ENCODE measurements at places on chromosomes 7 and 10.

DNA sequence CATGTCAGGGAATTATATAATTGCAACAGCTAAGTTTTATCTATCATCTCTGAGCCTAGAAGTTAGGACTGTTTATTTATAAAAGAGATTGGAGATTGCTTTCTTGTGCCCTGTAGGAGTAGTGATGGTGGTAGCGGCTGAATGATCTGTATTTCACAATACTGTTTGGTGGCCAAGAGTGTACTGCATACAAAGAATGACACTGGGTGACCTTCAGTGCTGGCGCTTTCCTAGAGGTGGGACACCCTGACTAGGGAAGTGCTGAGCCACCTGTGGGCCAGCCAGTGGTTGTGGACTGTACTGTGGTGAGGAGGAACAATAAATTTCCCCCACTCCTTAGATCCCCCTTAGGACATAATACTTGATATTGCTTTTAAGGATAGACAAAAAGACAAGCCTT, 53.0 kb downstream of the COPG2 start:
- no peak for DNase-seq

DNA sequence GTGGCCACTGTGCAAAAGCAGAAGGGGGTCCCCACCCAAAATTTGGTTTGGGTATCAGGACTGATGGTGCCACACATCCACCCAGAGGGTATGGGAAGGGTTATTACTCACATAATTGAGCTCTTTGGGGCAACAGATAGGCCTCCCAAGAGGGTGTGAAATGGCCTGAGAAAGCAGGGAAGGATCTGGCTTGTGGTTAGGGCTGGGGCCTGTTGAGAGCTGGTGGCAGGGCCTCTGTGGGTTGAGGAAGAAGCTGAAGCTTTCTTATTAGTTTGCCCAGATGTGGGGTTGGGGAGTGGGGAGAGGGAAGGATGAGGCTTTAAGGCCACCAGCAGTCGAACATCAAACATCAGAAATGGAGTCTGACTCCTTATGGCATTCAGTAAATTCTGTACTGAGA, 18.3 kb upstream of the MKI67 start:
- DNase-seq: no peak

DNA sequence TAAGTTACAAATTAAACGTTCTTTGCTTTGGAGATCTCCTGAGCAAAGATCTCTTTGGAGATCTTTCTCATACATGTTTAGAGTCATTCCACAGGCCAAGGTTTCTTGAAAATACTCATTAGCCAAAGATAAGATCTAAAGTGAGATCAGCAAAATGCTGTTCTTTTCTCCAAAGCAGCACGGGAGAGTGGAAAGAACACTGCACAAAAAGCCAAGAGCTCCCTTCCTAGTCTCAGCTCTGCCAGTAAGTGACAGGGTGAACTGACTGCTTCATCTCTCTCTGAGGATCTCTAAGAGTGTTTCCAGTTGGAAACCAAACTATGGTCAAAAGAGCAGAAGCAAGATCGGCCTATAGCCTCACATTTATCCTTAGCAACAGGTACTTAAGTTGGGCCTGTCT, 168.4 kb upstream of the ASAH2 start:
- DNase-seq: no peak

DNA sequence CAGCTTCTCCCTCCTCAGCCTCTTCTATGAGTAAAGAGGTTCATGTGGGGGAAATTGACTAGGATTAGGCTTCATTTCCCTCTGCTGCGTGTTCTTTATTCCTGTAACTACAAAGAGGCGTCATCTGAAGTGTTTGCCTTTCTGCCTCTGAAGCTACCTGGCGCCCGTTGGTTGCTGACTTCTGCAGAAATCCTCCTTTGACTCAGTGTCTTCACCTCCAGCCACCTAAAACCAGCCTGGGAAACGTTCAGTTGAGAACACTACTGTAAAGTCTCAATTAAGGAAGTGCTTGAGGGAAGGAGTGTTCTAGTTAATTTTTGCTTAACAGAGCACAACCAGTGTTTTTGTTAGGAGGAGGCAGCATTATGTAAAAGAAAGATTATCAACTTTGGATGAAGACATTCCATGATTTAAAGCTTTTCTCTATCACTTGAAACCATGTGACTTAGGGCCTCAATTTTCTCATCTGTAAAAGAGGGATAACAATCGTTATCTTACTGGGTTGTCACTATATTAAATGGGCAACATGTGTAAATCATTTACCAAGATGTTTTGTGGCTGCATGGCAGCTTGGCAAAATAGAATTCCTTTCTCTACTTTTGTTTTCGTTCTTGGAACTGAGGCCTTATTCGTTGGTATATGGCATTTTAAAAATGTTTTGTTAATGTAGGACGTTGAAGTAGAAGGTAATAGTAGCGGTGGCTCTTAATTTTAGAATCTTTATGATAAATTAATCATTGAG, 642.9 kb downstream of the SDK1 start:
- no peak for DNase-seq

DNA sequence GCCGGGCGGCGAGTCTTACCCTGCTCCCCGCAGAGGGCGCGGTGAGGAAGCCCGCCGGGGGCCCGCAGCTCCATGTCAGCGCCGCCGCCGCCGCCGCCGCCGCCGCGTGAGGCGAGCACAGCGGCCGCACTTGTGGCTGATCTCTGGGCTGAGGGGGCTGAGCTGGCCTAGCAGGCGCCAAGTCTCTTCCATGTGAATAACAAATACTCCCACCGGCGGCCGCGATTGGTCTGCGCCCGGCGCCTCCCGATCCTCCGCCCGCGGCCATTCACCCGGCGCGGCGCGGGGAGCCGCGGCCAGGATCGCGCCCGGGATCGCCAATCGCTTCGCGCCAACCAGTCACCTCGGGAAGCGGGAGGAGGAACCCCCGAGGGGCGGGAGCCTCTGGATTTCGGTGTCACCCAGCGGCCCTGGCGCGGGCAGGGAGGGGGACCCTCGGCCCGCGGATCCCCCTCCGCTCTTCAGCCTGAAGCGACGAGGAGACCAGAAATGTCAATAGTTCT, at the start of gene GRM8:
Gene GRM8, minus strand, starts transcription at position 164 of the 503 bp plus-strand sequence.
- no peak for DNase-seq

DNA sequence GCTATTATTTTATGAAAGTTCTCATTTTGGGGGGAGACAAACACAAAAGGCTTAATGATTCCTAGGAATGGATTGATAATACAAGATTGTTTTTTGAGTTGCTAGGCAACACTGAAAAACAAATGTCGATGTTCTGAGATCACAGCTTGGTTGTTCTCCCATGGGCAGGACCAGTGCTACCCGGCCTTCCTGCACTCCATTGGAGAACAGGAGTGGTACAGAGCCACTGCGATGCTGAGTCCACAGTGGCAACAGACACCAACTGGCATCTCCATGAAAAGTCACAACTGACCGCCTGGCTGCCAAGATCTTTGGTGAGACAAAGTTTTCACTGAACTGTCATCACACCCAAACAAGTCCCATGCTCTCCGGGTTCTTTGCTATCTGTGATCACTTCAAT, 68.9 kb upstream of the NMT2 start:
- no peak for DNase-seq

DNA sequence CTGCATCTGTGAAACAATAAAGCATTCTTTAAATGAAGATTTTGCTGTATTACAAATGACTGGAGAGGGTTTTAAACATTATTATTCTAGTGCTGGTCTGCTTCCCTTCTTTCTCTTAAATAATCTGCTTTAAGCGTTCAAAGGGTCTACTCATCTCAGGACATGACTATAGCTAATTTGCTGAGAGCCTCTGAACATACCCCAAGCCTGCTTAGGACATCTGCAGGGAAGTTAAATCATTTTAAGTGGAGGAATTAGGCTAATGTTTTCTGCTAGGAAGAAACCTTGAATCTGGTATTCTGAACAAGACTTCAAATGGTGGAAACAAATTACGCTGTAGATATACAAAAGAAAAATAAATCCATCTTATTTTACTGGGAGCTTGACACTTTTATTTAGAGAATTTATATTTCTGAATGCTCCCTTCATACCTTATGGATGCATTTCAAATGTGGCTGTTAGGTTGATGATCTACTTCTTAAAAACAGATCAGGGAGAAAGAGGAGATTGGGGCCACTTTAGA, 124.4 kb upstream of the ITGB1 start:
- no peak for DNase-seq

DNA sequence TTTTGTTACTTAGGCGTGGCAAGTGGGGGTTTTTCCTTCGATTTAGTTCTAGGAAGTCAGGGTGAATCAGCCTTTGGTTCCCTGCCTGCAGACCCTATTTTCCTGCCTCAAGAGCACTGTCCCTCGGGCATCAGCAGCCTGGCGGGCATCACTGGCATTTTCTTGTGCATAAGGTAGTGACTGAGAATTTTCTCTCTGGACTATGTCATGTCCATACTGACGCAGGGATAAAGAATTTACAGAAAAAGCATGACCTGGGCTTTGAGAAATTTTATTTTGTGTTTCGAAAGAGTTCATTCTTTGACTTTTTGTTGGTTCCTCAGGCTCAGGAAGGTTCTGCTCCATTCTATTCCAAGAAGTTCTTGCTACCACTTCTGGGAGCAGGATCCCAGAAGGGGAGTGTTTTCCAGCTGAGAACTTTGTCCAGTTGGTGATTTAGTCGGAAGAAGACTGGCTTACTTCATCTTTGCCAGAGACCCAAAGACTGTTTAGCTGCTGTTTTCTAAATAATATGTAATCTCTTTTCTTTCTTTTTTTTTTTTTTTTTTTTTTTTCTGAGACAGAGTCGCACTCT, 213.9 kb upstream of the SH2B2 start:
- DNase-seq: no peak

- DNase-seq: no peak
These were observed 96.1 kb upstream of the KCNIP2 start for GRCh38 chr10:101939729-101940128.

DNA sequence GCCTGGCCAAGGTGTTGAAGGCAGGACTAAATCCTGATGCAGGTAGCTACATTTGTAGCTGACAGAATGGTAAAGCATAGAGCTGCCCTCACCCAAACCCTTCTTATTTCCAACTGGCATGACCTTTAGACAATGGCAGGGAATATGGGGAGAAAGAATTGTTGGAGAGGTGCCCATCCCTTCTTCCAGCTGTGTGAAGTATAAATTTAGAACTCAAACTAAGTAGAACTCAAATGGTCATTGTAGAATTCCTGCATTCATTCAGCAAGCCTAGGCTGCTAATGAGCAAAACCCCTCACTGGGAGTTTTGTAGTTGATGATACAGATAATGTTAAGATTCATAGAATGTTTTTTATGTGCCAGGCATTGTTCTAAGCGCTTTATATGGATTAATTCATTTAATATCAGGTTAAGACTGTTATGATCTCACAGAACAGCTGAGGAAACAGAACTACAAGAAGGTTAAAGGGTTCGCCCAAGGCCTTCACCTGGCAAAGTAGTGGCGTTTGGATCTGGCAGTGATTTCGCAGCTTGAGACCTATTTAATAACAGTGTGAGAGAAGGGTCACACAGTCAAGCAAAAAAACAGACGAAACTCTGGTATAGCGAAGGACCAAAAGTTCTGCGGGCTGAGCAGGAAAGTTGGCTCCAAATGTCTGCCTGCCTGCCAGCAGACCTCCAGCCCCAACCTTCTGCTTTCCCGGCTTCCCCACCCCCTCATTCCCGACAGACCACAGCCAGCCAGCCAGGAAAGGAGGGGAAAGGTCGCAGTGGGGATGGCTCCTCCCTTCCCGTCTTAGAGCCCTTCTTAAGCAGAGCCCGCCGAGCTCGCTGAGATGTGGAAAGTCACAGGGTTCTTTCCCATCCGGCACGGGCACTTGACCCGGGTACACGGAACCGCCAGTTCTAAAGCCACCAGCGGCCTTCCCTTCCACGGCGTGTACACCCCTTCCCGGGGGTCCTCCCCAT, 1.6 kb upstream of the HILPDA start:
- DNase-seq: no peak

GRCh38 chr7:139494835-139495579, 11.5 kb upstream of the KLRG2 start:
- DNase-seq: no peak

GRCh38 chr10:12332572-12333379, 16.6 kb upstream of the CAMK1D start:
- no peak for DNase-seq

DNA sequence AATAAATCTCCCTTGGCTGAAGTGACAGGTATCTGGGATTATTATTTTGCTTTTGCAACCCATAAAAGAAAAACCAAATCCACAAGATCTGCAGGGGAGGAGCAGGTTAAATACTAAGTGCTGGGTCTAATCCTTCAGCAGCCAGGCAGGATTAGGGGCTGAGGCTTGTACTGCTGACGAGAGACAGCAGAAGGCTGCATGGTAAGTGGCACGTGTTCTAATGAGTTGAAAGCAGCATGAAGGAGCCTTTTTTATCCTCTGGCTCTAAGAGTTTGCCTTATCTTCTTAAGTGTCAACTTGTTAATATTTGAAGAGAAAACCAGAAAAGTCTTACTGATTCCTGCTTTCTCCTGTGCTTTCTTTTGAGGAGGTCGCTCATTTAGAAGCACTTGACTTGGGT, 50.0 kb downstream of the LYZL2 start:
- no peak for DNase-seq

- no peak for DNase-seq
These were observed 8.6 kb downstream of the STRA8 start for GRCh38 chr7:135242096-135242684.

DNA sequence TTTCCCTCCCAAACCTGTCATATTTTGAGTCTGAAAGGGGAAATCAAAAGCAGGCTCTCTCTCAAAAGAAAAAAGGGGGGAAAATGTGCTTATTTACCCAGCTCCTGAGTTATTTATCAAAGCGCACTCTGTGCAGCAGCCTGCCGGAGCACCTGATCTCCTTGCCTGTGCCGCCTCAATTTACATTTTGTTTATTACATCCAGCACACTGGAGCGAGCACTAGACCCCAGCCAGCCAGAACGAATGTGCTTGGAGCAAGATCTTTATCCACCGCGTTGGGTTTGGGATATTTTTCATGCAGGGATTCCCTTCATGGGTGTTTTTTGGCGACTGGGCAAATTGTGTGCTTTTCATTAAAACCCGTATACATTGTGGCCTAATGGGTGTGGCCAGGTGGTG, 161.9 kb upstream of the INSYN2A start:
- DNase-seq: no peak

- DNase-seq: no peak
These were observed 137.7 kb downstream of the DKK1 start for GRCh38 chr10:52451817-52452216.

DNA sequence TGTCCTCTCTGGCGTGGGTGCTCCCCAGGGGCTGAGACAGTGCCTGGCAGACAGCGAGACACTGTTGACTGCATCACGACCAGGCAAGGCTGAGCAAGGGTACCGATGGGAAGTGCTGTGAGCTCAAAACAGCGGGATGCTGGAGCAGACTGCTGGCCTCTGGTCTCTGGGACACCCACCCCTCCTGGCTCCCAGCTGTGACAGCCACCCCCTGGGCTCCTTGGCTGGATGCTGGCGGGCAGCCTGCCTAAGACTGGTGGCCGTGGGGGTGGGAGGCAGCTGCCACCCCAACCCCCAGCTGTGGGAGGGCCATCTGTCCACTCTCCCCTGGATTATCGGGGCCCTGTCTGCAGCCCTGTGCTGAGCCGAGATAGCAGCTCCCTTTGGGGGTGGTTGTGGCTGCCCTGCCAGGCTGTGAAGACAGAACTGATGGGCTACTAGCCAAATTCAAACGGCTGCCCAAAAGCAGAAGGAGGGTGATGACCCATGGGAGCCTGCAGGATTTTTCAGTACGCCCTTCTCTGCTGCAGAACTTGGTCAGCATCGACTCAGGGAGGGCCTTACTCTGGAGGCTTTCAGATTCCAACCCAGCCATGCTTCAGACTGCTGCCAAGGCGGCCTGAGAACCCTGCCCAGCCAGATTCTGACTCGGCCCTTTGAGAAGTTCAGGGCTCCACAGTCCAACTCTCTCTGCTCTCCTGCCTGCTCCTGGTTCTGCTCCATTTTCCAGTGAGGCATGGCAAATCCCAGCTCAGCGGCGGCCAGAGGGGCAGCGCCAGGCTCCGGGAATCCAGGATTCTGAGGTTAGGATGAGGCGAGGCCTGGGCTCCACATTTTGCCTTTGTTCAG, 125.3 kb downstream of the NEURL1 start:
- no peak for DNase-seq

GRCh38 chr7:96005271-96005670, 232.9 kb downstream of the DYNC1I1 start:
- no peak for DNase-seq

Data from CD4-positive, alpha-beta T cell treated with Interleukin-12 subunit alpha and Interleukin-12 subunit beta, for 1 hour (primary cell).